NCI-H82 (cell line): ENCODE measurements at places on chromosomes 6 and 20.

DNA sequence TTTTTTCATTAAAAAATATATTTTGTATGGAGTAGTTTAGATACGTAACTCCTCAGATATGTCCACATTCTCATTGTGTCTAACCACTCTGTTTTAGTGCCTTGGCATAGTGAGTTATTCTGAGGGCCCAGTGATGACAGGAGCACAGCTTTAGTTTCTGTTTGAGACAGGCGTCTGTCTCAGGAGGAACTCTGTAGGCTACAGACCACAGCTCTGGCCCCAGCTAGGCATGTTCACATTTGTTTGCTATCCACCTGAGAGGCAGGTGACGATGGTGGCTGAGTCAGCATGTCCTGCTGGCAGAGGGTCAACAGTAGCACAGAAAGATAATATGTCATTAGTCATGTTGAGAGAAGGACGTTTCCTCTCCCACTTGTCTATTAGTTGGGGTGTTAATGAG lies 16.3 kb downstream of the LRRC1 start:
- no peak for DNase-seq

GRCh38 chr20:3846378-3846739 lies 275 bp upstream of the MAVS start:
- no peak for DNase-seq

- DNase-seq = no peak
Observed at GRCh38 chr20:3825526-3825925, 5.2 kb downstream of the AP5S1 start.

DNA sequence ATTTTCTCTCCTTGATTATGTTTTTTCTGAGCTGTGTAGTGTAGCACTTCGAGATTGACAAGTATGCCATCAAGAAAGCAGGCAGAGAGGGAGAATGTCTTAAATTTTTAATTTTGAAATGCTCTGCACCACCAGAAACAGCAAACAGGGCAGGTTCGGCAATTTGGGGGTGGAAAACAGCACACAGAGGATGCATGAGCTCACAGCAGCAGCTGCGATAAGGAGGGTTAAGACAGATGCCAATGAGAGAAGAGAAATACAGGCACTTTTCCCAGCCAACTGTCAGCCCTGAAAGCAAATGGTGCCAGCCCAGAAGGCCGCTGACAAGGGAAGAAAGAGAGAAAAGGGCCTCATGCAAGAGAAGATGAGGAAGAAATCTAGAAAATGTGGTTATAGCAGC lies 15.1 kb upstream of the SNRPB2 start:
- DNase-seq = no peak

GRCh38 chr6:139764498-139764986 lies 390.1 kb upstream of the CITED2 start:
- no peak for DNase-seq

- no peak for DNase-seq
Observed at GRCh38 chr6:46175446-46175845, 4.7 kb upstream of the ENPP5 start.

GRCh38 chr6:151257985-151258445 lies 18.2 kb downstream of the AKAP12 start:
- no peak for DNase-seq

DNA sequence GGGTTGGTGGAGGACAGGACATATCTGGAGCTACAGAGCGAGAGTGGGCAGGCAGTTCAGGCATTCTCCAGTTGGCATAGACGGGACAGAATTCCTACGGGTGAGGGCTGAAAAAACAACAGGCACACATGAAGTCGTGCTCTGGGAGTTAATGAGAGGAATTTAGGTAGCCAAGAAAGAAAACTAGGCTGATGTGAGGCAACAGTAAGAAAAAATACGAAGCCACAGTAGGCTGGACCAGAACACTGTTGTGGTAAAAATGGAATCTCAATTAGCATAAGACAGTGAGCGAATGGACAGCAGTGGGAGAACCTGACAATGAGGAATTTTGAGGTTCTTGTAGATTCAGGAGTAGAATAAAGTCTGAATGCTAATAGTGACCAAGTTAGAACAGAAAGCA lies 488.1 kb upstream of the AGPAT4 start:
- no peak for DNase-seq

GRCh38 chr6:159085396-159085895 lies 40.7 kb upstream of the TAGAP start:
- no peak for DNase-seq

GRCh38 chr6:114055349-114055748 lies 84.4 kb upstream of the HDAC2 start:
- no peak for DNase-seq
